Left cardiac atrium (tissue), 4 donors: ENCODE measurements at places on chromosomes 1 and 21. TPM values are rescaled to one million over a fixed set of nuclear protein-coding genes. Genes with fewer than 3 reads are reported as not detected.

The NES gene
- total RNA-seq = 224 TPM

The CDC20 gene
- total RNA-seq = 1.4 TPM

The S100A14 gene
- total RNA-seq = 1.8 TPM

The CSF3R gene
- 8.3 TPM for total RNA-seq

The FLG2 gene
- not detected for total RNA-seq

The LCE2B gene
- not detected for total RNA-seq

The PLA2G2C gene
- total RNA-seq = not detected

The DCST2 gene
- 0.59 TPM for total RNA-seq

The TDRD5 gene
- not detected for total RNA-seq

The LMX1A gene
- 0.09 TPM for total RNA-seq

The UBE4B gene
- total RNA-seq = 42.9 TPM

The PSRC1 gene
- total RNA-seq = 2.3 TPM
